ENCODE measurements at places on chromosomes 2 and 18.

DNA sequence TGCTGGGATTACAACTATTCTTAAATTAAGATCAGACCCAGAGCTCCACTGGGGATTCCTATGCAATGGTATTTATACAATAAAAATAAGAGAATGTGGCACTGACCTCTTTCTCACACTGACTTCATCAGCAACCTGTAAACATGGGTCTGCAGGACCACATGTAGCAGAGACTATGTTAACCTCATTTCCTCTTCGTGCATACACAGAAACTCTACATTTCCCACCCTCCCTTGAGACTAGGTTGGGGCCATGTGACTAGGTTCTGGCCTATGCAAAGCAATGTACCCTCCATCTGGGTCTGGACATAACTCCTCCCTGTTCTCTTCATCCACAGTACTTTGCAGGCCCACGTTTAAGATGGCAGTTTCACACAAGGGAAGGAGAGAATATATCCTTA is 514.4 kb upstream of the CHAC2 start:
- DNase-seq, result no peak

- DNase-seq, result no peak
These were observed 31.1 kb upstream of the RAPH1 start for GRCh38 chr2:203566161-203566560.

DNA sequence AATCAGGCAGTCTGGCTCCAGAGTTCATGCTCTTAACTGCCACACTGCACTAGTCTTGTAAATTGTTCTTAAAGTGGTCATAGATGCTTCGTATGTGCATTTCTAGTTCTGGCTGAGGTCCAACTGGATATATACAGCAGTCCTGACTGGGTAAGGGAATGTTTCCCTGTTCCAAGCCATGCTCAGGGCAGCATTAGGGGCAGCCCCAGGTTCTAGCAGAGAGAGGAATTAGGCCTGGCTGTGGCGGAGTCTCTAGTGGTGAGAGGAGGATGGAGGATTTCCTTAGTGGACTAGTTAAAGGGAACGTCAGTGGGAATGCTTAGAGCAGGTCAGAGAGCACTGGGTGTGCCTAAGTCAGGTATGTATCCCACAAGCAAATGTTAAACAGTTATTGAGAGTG is 28.0 kb downstream of the UBE2E3 start:
- DNase-seq, result no peak

GRCh38 chr2:189147361-189147760 is 32.2 kb downstream of the COL5A2 start:
- DNase-seq, result no peak

- DNase-seq, result no peak
These were observed 13.3 kb upstream of the CCDC85A start for GRCh38 chr2:56170504-56170903.

DNA sequence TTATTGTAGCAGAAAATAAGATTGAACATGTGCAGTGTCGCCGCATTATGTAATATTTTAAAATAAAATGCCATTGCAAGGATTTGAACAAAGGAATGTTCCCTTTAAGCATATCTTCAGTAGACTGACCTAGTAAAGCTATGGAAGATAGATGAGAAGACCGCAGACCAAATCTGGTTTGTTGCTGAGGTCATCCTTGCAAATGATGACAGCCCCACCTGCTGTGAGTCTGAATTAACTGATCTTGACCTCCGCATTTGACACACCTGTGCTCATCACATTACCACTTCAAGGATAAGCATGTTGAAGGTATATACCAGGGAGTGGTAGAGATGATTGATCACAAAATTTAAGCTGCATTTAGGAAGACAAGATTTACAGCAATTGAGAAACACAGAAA is 96.2 kb downstream of the NYAP2 start:
- DNase-seq, result no peak

DNA sequence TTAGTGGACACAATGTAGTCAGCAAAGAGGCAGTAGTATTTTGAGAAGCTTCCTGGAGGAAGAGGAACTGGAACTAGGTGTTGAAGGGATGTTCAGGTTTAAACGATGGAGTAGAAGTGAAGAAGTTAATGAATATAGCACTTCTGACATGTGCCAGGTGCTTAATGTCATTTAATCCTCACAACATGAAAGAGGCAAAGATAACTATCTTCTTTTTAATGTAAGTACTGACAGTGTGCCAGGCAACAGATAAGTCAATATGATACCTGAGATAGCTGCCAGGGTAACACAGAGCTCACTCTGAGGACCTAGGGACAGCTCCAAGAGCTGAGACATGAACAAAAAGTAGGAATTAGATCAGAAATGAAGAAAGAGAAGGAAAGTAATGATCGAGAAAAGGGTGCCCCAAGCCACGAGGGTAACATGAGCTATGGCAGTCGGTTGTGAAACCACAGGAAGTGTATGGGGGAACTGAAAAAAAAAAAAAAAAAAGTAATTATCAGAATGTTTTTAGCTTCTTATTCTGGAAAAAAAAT is 140.7 kb downstream of the RNF144A start:
- DNase-seq, result peak; percentile 5

GRCh38 chr2:232137356-232138147 is 176.0 kb downstream of the DIS3L2 start:
- no peak for DNase-seq

GRCh38 chr18:43587538-43588153 is 310.4 kb upstream of the SYT4 start:
- no peak for DNase-seq

DNA sequence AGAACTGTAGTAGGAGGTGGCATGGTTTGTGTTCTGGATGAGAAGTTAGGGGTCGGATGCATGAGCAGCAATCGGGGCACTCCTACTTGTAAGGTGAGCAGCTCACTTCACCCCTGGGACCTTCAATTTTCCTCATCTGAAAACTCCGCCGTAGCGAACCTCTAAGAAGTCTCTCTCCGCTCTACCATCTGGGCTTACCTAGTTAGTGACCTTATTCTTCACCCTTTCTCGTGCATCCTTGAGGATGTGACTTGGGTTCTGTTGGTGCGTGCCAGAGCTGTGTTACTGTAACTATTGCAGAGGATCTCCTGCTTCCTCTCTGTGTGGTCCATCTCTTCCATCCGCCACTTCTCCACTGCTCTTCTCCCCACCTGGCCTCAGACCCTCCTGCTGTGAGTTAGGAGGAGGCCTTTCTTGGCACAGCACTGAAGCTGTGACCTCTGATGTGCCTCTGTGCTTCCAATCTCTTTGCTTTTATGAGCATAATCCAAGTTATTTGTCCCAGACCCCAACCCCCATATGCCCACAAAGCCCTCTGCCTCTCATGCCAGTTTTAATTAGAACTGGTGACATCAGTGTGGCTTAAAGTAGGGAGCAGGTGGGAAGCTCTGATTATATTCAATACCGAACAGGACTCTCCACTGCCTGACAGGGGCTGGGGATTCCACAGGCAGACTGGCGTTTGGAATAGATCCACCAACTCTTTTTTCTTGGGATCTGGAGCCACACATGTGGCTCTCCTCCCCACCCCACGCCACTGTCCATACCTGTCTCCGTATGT is 178.4 kb downstream of the BCL2 start:
- no peak for DNase-seq
